ENCODE measurements at places on chromosomes 7 and 10. TPM values are rescaled to one million over a fixed set of nuclear protein-coding genes. Genes with fewer than 3 reads are reported as not detected.

GRCh38 chr10:7956508-7956907 is 98.0 kb upstream of the GATA3 start:
- no peak for DNase-seq

GRCh38 chr7:144386741-144387140 is 16.8 kb downstream of the NOBOX start:
- no peak for DNase-seq

DNA sequence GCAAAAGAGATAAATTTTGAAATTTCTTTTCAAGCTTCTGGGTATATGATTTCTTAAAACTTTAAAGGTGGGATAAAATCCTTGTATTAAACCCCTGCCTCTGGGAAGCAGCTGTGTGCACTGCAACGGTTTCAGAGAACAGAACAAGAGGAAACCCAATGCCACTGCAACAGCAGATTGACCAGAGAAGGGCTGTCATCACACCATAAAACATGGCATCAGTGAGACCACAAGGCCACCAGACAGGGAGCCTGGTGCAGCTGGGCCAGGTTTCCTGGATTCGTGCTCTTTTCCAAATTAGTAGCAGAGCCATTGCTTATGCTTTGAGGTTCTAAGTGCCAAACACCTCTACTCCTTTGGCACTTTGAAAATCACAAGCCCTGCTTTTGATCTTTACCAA is 152.4 kb downstream of the PRPF18 start:
- no peak for DNase-seq

GRCh38 chr7:74405191-74405898 is 48.4 kb upstream of the GTF2IRD1 start:
- peak; percentile 98 for DNase-seq

DNA sequence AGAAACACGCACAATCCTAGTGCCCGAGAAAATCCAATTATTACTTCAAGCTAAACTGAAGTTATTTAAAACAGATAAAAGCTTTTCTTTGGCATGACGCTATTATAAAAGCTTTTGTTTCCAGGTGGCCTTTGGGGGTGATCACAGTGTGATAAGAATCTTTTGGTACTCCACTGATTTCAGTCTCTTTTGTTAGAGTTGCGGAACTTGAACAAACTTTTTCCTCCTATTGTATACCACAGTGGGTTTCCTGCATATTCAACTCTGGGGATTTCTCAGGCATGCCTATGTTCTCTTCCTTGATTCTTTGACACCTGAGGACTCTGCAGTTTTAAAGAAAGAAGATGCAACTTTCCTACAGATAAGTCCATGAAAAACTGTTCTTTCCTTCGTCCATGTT is 99.7 kb upstream of the PITRM1 start:
- DNase-seq = no peak

TRIM24 gene
- 102 TPM for total RNA-seq

SVIL gene
- 14.5 TPM for total RNA-seq

TRIL gene
- 1.5 TPM for total RNA-seq

TRPV5 gene
- not detected for total RNA-seq

ATXN7L1 gene
- total RNA-seq = 12.7 TPM

DRGX gene
- not detected for total RNA-seq
